Transverse colon (tissue), 4 donors: ENCODE measurements at places on chromosomes 1 and 21. TPM values are rescaled to one million over a fixed set of nuclear protein-coding genes. Genes with fewer than 3 reads are reported as not detected.

The S100A9 gene
- 26.6 TPM for total RNA-seq

DNA sequence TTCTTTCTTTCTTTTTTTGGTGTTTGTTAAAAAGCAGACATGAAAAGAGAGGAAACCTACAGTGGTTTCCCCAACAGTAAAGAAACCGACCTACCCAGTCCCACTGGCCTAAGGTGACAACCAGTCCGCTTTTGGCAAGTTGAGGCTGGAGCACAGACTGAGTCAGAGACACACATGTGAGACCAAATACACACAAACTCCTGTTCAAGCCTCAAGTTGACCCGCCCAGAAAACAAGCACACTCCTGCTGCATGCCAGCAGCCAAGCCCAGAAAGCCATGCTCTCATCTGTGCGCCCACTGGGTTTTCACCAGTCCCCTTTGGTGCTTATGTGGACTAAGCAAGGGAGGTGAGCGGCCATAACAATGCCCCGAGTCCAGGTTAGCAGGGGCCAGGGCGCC is 64.6 kb upstream of the GPR153 start:
- H3K36me3 ChIP-seq = no peaks in the 10 kb centered on the region
- no peak overlapping the region for H3K4me3 ChIP-seq
- H3K27me3 ChIP-seq = no peaks in the 10 kb centered on the region
- DNase-seq = no peak
- peaks cover 4% of the 10 kb centered on the region for H3K4me1 ChIP-seq

- H3K4me1 ChIP-seq = no peaks in the 10 kb centered on the region
- DNase-seq = peak; percentile 88
- no peak overlapping the region for H3K27ac ChIP-seq
- H3K4me3 ChIP-seq = no peak overlapping the region
- no peaks in the 10 kb centered on the region for H3K27me3 ChIP-seq
- H3K36me3 ChIP-seq = no peaks in the 10 kb centered on the region
Measured at GRCh38 chr1:19582318-19582717, 61.8 kb upstream of the NBL1 start.

DNA sequence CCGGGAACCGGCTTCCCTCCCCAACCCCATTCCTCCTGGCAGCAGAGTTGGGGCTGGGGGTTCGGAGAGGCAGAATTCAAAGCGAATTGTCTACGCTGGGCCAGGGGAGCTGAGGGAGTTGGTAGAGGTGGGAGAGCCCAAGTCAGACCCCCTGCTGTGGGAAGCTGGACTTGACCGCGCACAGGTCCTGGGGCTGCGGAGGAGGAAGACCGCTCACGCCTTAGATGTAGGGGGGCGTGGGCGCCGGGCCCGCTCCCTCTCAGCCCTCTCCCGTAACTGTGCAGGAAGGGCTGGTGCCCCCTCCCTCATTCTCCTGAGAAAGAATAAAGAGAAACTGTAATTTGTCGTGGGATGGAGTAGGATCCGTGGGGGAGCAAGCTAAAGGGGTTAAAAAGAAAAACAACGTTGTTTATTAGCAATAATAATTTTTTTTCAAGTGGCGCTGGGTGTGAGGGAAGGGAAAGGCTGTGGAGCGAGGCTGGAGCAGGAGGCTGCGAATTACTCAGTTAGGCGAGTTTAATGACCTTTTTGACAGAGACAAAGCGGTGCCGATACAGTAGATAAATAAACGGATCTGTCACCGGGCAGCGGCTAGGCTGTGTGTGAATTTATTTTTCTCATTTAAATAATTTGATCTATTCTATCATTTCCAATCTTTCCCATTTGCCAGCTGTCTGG is 838 bp upstream of the GRIK3 start:
- no peak overlapping the region for H3K27ac ChIP-seq
- DNase-seq = no peak
- H3K4me3 ChIP-seq = no peak overlapping the region
- peaks cover 5% of the 10 kb centered on the region for H3K4me1 ChIP-seq
- no peaks in the 10 kb centered on the region for H3K36me3 ChIP-seq
- H3K27me3 ChIP-seq = peaks cover 96% of the 10 kb centered on the region

The IFI44L gene
- 5.5 TPM for total RNA-seq

DNA sequence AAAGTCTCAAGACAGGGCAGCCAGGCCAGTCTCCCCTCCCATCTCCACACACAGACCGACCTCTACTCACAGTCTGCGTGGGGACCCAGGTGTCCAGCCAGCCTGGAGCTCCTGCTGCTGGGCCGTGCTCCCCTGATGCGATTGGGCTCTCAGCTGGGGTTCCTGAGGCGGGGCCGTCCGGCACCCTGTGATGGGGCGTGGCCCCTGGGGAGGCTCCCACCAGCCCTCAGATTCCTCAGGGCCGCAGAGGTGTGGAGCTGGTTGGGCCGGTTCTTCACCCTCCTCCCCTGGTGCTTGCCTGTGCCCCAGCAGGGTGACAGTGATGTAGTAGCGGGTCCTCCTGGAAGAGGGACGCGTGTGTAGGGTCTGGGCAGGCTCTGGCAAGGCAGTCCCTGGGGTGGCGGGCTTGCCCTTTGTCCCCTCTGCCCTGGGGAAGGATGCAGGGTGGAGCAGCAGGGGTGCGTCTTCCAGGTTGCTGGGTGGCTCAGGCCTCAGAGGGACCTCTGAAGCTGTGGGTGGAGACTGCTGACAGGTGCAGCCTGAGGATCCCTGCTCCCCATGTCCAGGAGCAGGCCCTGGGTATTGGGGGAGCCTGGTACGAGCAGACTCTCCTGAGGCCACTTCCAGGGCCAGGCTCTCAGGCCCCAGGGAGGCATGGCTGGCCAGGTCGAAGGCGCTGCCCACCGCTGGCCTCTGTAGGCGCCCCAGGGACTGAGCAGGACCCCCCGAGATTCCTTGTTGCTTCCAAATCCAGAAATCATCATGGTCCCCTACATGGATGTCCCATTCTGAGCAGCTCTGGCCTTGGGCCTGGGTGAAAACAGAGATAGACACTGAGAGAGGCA is at the start of gene CRYBG2:
TSS of gene CRYBG2 (minus strand) at position 155 of the 845 bp plus-strand sequence. CDS start 7,473 bp downstream, outside the sequence.
- peak within 1 kb of the TSS; percentile 41 for H3K27ac ChIP-seq
- peaks cover 47% of the 10 kb centered on the region for H3K4me1 ChIP-seq
- no peaks in the 10 kb centered on the region for H3K27me3 ChIP-seq
- H3K36me3 ChIP-seq = no peaks in the 10 kb centered on the region
- H3K4me3 ChIP-seq = no peak within 1 kb of the TSS

GRCh38 chr1:58397187-58397820 is 149.2 kb downstream of the OMA1 start:
- no peaks in the 10 kb centered on the region for H3K27me3 ChIP-seq
- no peaks in the 10 kb centered on the region for H3K4me1 ChIP-seq
- no peak overlapping the region for H3K4me3 ChIP-seq
- no peaks in the 10 kb centered on the region for H3K36me3 ChIP-seq
- no peak for DNase-seq

GRCh38 chr1:2155788-2156187 is 38.8 kb downstream of the FAAP20 start:
- no peak for DNase-seq
- H3K4me1 ChIP-seq = no peaks in the 10 kb centered on the region
- no peaks in the 10 kb centered on the region for H3K36me3 ChIP-seq

DNA sequence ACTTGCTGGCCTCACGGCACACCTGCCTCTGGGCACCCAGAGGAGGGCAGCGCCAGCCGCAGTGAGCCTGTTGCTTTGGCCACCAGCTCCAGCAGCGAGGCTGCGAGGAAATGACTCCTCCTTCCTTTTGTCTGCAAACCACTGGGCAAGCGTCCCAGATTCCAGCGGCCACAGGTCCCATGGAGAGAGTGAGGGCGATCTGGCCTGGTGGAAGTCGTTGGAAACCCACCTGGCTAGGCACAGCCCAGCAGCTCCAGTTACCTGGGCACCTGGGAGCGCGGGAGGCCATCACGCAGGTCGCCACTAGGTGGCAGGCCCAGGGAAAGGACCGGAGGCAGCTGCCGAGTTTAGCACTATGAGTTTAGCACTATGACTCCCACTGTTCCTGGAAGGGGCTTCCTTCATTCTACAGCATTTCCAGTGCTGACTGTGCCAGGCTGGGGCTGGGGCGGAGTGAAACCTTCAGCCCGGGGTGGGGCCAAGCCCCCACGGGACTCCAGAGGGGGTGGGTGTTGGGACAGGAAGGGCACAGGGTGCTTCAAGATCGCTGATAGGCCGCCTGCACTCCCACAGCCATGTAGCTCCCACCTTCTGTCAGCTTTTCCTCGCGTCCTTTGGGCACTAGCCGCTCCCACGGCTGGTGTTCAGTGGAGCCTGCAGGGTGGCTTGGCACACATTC is 1.1 kb upstream of the ESPN start:
- peaks cover 89% of the 10 kb centered on the region for H3K27me3 ChIP-seq
- no peak overlapping the region for H3K4me3 ChIP-seq
- no peak overlapping the region for H3K27ac ChIP-seq

The KCNJ15 gene
- not detected for total RNA-seq

- no peaks in the 10 kb centered on the region for H3K27me3 ChIP-seq
- no peak overlapping the region for H3K27ac ChIP-seq
- no peaks in the 10 kb centered on the region for H3K36me3 ChIP-seq
- H3K4me1 ChIP-seq = no peaks in the 10 kb centered on the region
- peak; percentile 9 for DNase-seq
Measured at GRCh38 chr1:241964550-241965282, 7.1 kb downstream of the BECN2 start.

DNA sequence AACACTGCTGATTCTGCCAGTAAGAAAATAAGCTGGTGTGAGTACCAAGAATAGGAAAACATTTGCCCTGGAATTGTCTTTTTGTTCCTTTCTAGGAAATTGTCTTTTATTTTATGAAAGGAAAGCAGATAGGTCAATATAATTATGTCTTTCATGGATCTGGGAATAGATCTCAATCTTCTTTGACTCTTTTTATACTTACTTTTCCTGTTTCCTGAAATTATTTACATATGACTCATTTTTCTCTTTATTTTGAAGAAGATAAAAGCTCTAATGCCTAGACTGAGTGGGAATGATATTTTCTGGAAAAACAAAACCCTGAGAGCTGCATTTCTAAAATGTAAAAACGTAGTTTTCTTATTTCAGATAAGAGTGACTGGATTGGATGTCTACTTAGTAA is 100.1 kb downstream of the MAN1A2 start:
- no peaks in the 10 kb centered on the region for H3K27me3 ChIP-seq
- H3K27ac ChIP-seq = no peak overlapping the region
- H3K36me3 ChIP-seq = no peaks in the 10 kb centered on the region
- DNase-seq = no peak
- H3K4me1 ChIP-seq = no peaks in the 10 kb centered on the region
- no peak overlapping the region for H3K4me3 ChIP-seq

GRCh38 chr1:60108196-60108595 is 34.6 kb upstream of the C1orf87 start:
- DNase-seq = no peak
- H3K4me3 ChIP-seq = no peak overlapping the region
- no peak overlapping the region for H3K27ac ChIP-seq
- H3K36me3 ChIP-seq = no peaks in the 10 kb centered on the region

The THEM5 gene
- not detected for total RNA-seq

GRCh38 chr21:29697555-29698193 is 242.1 kb downstream of the GRIK1 start:
- H3K36me3 ChIP-seq = no peaks in the 10 kb centered on the region
- no peaks in the 10 kb centered on the region for H3K27me3 ChIP-seq
- no peak for DNase-seq
- H3K27ac ChIP-seq = no peak overlapping the region

The PPT1 gene
- total RNA-seq = 28.9 TPM

- H3K27ac ChIP-seq = no peak overlapping the region
- DNase-seq = peak; percentile 11
- no peaks in the 10 kb centered on the region for H3K36me3 ChIP-seq
- H3K27me3 ChIP-seq = peaks cover 70% of the 10 kb centered on the region
Measured at GRCh38 chr1:110607536-110608230, 1.5 kb upstream of the KCNA2 start.

The FMO3 gene
- 1.9 TPM for total RNA-seq

- no peak overlapping the region for H3K27ac ChIP-seq
- no peak overlapping the region for H3K4me3 ChIP-seq
- no peaks in the 10 kb centered on the region for H3K4me1 ChIP-seq
- H3K36me3 ChIP-seq = no peaks in the 10 kb centered on the region
- no peaks in the 10 kb centered on the region for H3K27me3 ChIP-seq
- no peak for DNase-seq
Measured at GRCh38 chr1:62271948-62272728, 47.1 kb downstream of the KANK4 start.

DNA sequence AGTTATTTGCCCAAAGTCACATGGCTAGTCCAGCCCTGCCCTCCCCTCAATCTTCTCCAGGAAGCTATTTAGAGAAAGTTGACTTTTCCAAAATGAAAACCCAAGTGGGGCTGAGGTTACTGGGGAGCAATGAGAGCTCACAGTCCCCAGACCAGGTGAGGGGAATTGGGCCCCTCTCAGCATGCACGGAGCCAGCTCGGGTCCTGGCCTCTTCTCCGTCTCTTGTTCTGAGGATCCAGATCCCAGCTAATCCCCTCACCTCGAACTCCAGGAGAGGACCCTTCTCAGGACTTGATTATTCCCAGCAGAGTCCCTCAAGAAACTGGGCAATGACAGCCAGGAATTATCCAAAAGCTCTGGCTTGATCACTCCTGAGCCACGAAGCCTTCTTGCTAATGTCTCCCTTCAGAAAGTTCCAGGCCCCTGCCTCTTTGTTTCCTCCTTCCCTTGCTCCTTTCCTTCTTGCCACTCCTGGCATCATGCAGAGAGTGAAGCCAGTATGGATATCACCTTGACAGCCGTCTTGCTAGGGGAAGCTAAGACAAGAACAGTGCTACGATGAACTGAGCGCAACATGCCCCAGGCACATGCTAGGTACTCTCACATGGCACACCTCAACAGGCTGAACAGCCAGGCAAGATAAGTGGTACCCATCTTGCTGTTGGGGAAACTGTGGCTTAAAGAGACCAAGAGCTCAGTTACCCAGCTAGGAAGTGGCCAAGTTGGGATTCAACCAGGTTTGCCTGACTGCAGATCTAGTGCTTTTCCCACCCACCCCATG is 51.9 kb downstream of the KLHDC7A start:
- H3K4me1 ChIP-seq = peaks cover 6% of the 10 kb centered on the region
- H3K4me3 ChIP-seq = no peak overlapping the region
- H3K27me3 ChIP-seq = no peaks in the 10 kb centered on the region
- DNase-seq = no peak

- no peak for DNase-seq
- no peak overlapping the region for H3K27ac ChIP-seq
- H3K4me1 ChIP-seq = no peaks in the 10 kb centered on the region
- H3K4me3 ChIP-seq = no peak overlapping the region
- no peaks in the 10 kb centered on the region for H3K36me3 ChIP-seq
Measured at GRCh38 chr1:218439541-218440295, 94.6 kb downstream of the TGFB2 start.

DNA sequence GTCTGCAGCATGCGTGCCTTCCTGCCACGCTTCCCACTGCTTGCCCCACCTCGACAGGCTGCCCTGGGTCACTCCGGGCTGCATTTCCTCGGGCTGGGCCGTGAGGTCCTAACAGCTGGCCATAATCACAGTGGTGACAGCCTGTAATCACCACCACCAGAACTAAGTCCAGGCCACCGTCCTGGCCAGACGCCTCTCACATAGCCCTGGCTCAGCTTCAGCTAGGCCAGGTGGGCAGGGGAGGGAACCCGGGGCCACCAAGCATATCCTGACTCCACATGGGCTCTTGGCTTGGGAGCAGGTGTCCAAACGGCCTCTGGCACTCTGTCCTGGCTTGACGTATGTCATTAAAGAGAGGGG is 229.5 kb downstream of the TRABD2B start:
- no peaks in the 10 kb centered on the region for H3K27me3 ChIP-seq
- H3K36me3 ChIP-seq = no peaks in the 10 kb centered on the region
- H3K4me1 ChIP-seq = no peaks in the 10 kb centered on the region
- H3K27ac ChIP-seq = no peak overlapping the region

The KRTAP19-8 gene
- not detected for total RNA-seq
